Stimulated activated CD4-positive, alpha-beta T cell treated with anti-CD3 and anti-CD28 coated beads, Interleukin-15, amount 100 ng/mL, for 48 hours (primary cell): ENCODE measurements at places on chromosomes 5 and 9.

GRCh38 chr5:102743900-102744299 lies 11.2 kb upstream of the PAM start:
- no peak for DNase-seq

- DNase-seq: no peak
These were observed 80.7 kb downstream of the PTPDC1 start for GRCh38 chr9:94164806-94165549.

- no peak for DNase-seq
These were observed 139.8 kb downstream of the SLIT3 start for GRCh38 chr5:169161022-169161680.

GRCh38 chr9:27108981-27109541 lies at the start of gene TEK:
Gene TEK, plus strand, starts transcription at chr9:27109225. Its CDS starts 366 bp downstream, at chr9:27109591.
- DNase-seq: no peak

DNA sequence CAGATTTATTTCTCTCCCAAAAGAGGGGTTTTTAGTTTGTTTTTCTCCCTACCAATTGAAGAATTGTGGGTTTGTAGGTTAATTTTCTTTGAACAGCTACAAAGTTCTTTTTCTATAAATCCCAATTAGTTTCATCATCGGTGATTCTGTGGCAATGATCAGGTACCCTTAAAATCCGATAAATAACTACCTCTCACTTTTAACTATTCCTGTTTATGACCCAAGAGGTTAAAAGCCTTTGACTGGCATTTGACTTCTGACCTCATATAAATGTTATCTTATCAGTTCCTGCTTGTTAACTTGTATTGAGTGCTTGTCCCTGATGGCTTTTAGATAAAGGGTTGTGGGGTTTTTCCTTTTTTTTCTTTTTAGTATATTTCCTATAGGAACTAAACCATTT lies 124.4 kb upstream of the TMEM161B start:
- DNase-seq: no peak

DNA sequence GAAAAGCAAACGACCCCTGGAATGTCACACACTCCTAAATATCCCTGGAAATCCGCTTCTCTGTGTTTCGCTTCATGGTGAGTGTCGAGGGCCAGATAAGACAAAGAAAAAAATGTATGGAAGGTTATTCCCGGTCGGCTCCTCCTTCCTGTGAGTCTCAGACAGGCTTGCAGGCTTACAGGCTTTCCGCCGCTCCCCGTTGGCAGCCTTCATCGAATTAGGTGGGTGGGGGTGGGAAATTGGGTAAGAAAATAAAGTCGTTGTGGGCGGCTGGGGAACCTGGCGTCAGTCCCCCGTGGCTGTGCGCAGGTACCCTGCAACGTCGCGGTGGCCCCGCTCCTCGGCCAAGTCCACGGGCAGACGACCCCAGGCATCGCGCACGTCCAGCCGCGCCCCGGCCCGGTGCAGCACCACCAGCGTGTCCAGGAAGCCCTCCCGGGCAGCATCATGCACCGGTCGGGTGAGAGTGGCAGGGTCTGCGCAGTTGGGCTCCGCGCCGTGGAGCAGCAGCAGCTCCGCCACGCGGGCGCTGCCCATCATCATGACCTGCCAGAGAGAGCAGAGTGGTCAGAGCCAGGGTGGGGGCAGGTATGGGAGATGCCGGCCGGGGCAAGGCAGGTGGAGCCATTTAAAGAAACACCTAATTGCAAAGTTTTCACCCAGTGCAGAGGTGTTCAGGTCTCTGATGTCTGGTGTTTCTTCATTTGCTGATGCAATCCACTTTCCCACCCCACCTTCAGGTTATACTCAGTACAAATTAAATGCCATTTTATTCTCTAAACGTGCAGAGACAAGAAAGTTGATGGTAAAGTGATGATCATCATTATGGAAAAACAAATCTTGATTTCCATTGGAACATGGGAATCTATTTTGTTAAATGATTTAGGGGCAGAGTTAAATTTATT lies 3.2 kb downstream of the CDKN2B start:
- no peak for DNase-seq

GRCh38 chr5:66875315-66875714 lies 279.1 kb downstream of the MAST4 start:
- no peak for DNase-seq

GRCh38 chr5:143008809-143009521 lies 238.8 kb downstream of the ARHGAP26 start:
- DNase-seq: peak; percentile 72

- no peak for DNase-seq
These were observed 437.0 kb downstream of the PIK3R1 start for GRCh38 chr5:68652534-68652965.

- no peak for DNase-seq
These were observed 38.7 kb downstream of the NLN start for GRCh38 chr5:65760504-65761275.

DNA sequence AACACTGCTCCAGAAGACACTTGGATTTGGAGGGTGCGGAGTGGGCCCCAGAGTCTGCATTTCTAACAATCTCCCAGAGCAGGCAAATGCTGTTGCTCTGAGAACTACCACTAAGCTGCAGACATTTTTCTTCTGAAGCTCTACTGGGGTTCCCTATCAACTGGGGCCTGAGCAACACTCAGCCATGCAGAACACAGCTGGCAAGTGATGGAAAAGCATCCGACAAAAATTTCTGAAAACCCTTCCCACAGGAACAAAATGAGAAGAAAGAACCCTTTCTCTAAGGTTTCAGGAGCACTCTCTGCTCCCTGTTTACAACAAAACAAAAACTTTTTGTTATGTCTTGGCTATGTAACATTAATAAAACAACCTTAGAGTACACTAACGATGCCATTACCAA lies 516.9 kb downstream of the CTNND2 start:
- no peak for DNase-seq

DNA sequence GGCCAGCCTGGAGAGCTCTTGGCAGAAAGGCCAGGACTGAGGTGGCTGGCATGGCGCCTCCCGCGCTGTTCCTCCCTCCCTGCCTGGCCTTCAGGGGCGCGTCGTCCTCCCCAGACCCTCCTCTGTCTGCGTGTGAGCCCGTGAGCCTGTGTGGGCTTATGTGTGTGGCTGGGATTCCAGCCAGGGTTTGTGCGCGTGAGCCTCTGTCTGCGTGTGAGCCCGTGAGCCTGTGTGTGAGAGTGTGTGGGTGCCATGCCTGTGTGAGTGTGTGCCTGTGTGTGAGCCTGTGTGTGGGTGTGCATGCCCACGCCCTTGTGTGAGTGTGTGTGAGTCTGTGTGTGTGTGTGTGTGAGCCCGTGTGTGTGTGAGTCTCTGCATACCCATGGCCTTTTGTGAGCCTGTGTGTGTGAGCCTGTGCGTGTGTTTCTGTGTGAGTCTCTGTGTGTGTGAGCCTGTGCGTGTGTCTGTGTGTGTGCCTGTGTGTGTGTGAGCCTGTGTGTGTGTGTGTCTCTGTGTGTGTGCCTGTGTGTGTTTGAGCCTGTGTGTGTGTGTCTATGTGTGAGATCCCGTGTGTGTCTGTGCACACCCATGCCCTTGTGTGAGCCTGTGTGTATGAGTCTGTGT lies 13.0 kb downstream of the RXRA start:
- DNase-seq: no peak

GRCh38 chr9:93304574-93305496 lies 120.9 kb downstream of the WNK2 start:
- DNase-seq: no peak

DNA sequence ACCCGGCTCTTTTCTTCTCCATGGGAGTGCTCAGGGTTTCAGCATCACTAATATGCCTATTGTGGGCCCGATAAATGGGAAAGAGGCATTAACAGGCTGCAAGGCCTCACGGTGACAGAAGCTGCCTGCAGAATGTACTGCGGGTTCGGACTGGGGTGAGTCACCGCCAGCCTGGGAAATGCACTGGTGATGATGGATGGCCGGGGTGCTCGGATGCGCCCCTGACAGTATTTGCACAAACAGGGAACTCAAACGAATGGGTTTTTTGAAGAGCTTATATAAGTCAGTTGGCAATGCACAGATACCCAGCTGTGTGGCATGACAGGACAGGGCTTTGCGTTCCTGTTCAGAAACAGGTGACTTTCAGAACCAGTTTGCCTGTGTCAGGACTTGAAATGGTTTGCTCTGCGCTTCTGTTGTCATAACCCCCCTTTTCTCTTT lies 42.0 kb upstream of the PITX1 start:
- DNase-seq: no peak

DNA sequence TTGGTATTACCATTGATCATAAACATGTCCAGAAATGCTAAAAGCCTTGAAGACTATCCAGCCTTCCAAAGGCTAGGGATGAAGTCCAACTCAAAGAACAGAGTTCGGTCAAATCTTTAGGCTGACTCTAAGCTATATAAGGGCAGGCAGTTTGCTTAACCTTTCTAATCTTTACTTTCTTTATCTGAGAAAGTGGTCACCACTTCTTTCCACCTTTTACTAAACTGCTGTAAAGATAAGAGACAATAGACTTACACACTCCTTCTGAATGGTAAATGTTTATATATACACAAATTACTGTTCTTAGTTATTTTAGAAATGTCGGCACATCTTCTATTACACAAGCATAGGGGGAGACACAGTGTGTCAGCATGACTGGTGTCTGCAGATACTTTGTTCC lies 100.4 kb downstream of the NREP start:
- no peak for DNase-seq

DNA sequence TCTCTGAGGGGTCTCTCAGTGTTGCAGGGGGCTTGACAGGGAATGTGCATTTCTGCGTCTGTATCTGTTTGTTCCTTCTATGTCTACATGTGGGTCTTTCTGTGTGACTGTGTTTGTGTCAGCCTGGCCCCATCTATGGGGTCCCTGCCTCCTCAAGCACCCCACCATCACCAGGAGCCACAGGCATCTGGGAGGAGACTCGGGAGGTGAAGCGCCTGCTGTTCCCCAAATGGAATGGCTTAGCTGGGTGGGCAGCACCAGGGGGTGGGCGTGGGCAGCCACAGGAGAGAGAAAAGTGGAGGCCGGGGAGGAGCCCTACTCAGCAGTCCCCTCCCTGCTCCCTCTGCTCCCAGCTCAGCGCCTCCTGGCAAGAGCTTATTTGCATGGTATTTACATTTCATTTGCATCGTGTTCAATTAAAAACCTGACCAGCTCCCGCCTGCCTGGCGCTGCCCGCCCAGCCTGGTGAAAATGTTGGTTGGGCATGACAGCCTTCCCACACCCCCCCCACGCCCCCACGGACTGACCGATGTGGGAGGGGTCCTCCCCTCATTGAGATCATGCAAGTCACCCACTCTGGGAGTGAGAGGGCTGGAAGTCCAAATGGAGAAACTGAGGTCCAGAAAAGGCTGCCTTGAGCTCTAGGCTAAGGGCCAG lies 50.5 kb downstream of the CXXC5 start:
- no peak for DNase-seq

GRCh38 chr5:173549644-173550043 lies 66.8 kb downstream of the BOD1 start:
- no peak for DNase-seq

GRCh38 chr5:135066781-135067180 lies 32.8 kb upstream of the PITX1 start:
- DNase-seq: no peak

DNA sequence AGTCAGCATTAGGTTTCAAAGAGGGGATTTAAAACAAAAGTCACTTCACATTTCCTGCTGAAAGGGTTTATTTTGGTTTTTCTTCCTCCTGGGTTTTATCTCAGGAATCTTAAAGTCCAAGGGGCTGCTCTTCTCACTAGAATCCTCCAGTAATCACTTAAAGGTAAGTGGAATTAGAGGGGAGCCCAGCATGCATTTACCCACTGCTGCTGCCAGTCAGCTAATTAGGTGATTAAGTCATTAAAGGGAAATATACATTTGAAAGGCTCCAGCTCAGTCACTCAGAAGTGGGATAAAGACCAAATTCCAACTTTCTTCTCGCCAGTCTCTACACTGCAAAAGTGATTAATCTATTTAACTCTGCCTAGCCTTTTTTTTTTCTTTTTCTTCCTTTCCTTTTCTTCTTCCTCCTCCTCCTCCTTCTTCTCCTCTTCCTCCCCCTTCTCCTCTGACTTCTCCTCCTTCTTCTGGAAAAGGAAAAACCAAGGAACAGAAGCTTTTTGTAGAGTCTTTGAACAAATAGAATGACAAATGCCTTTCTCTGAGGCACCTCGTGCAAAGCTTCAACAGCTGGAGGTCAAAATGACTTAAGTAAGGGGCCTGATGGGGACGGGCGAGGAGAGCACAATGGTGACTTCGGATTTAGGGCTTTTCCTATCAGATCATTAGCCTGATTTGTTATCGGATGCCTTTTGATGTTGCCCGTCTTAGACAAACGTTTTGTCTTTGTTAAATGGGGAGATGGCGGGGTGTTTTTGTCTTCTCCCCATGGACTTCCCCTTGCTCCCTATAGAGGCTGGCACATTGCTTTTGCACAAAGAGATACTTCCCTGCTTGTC lies 617.6 kb downstream of the IRX1 start:
- DNase-seq: no peak

- DNase-seq: no peak
These were observed 51.0 kb upstream of the DHFR start for GRCh38 chr5:80705801-80706200.

DNA sequence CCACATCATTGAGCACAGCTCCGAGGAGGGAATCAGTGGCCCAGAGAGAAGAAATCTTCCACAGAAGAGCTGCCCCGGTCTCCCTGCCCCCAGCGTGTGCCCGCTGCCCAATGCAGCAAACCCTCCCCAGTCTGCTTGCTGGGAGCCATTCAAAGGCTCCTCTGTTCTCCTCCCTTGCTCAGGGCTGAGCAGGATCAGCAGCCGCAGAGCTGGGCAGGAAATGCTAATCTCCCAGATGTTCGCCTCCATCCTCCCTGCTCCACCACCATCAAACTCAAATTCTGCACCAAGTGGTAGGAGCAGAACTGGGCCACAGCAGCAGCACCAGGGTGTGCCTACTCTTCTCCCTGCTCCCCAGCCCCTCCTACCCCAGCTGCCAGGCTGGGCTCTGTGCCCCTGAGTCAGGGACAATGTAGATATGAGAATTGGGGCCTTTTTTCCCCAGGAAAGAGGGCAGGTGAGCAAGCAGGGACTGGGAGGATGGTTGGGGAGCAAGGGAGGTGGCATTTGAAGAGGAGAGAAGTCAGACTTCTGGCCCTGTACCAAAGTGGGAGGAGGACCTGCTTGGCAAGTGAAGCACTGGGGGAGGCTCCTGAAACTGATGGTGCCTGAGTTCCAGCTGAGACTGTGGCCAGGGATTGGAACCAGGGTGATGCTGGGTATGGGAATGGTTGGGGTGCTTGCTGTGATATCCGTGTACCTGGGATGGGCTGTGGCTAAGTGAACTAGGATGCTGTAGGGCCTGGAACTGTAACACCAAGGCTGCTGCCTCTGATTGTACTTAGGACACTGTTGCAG lies 1.9 kb upstream of the PCDH1 start:
- DNase-seq: no peak

GRCh38 chr9:77019926-77020412 lies 514 bp downstream of the FOXB2 start:
- DNase-seq: no peak

DNA sequence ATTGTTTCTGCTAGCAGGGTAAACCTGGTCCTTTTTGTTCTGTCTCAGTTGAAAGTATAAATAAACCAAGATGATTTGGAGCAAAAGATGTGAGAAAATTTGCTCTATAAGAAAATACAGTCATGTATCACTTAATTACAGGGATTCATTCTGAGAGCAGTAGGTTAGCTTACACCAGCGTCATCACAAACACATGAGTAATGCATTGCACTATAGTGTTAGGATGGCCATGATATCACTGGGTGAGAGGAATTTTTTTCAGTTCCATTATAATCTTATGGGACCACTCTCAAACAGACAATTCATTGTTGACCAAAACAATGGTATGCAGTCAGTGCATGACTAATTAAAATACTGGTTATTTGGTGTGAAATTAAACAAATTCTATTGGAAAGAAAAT lies 430.9 kb downstream of the CHSY3 start:
- DNase-seq: no peak

GRCh38 chr9:8926461-8926860 lies 1126.9 kb upstream of the DMAC1 start:
- DNase-seq: no peak

GRCh38 chr9:89418882-89419640 lies 78.9 kb downstream of the SEMA4D start:
- DNase-seq: peak; percentile 67
